ENCODE measurements at places on chromosomes 12 and 14.

- peak; percentile 51 for DNase-seq
Observed at GRCh38 chr14:90518941-90519256, 122.1 kb downstream of the CALM1 start.

DNA sequence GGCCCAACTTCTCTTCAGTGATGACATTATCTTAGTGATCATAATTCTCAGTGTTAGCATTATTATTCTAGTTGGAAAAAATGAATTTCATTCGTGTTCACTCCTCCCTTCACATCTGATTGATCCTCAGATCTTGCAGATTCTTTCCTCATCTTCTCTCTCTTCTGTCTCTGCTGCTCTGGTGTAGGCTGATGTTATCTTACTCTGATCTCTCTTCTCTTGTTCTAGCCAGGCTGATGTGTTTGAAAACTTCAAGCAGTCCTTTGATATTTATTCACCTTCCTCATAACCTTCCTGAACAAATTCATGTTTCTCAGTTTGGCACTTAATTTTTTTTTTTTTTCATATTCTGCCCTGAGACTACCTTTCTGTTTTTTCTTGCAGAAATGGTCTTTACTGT is 5.6 kb upstream of the TBK1 start:
- no peak for DNase-seq

DNA sequence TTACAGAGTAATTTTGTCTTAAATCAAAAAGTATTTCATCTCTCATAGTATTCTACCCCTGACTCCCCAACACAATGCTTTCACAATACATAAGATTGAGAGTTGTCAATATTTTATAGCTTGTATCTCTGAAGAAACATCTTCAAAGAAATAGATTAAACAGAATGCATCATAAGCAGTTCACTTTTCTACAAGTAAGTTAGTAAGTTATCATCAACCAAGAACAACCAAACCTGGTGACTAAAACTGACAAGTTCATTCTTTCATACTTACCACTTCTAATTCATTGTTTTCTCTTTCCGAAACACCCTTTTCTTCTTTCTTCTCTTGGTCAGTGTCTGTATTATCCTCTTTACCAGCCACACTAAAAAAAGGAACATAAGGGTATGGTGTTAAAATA is 101.2 kb downstream of the KIF21A start:
- DNase-seq = no peak

GRCh38 chr12:105945880-105946279 is 192.9 kb downstream of the NUAK1 start:
- DNase-seq = no peak

DNA sequence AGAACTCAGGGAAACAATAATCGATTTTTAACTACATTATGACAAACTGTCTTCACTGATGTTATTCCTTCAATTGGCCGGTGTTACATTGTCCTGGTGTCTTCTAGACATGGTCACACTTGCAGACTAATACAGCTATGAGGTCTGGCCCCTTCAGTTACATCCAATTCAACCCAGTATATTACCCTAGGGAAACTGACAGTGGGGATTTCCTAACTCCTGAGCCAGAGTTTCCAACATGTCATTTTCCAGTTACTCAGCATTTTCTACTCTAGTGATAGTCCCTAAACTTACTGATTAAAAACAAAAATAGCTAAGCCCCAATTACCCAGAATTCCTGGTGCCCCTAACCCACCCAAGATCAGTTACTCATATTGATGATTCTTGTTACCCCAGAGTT is 21.1 kb downstream of the IFNG start:
- DNase-seq = no peak

GRCh38 chr12:121860257-121860656 is 1.6 kb upstream of the HPD start:
- DNase-seq = no peak

- DNase-seq = no peak
Observed at GRCh38 chr14:72528059-72528862, 365.6 kb downstream of the DPF3 start.

DNA sequence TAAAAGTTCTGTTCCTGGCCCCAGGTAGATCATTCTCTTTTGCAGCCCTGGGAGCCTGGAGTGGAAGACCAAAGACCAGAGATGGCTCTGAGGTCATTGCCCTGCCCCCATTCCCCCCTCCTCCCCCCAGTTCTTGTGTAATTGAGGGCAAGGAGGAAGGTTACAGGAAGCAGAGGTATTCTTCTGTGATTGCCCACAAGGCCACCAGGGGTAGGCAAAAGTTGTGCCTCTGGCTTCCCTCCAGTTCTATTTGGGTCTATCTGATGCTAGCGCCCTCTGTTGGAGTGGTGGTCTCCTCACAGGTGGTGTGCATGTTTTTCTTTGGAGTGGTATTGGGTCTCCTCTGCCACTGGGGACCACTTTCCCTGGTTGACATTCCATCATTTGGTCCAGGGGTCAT is 41.2 kb upstream of the CRY1 start:
- peak; percentile 71 for DNase-seq

GRCh38 chr12:92719674-92720073 is 16.9 kb downstream of the PLEKHG7 start:
- DNase-seq = no peak

DNA sequence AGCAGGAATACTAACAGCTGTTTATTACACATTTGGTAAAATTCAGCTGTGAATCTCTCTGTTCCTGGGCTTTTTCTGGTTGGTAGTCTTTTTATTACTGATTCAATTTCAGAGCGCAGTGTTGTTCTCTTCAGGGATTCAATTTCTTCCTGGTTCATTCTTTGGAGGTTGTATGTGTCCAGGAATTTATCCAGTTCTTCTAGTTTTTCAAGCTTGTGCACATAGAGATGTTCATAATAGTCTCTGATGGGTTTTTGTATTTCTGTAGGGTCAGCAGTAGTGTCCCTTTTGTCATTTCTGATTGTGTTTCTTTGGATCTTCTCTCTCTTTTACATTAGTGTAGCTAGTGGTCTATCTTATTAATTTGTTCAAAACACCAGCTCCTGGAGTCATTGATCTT is 9.1 kb upstream of the OR6C76 start:
- DNase-seq = no peak

DNA sequence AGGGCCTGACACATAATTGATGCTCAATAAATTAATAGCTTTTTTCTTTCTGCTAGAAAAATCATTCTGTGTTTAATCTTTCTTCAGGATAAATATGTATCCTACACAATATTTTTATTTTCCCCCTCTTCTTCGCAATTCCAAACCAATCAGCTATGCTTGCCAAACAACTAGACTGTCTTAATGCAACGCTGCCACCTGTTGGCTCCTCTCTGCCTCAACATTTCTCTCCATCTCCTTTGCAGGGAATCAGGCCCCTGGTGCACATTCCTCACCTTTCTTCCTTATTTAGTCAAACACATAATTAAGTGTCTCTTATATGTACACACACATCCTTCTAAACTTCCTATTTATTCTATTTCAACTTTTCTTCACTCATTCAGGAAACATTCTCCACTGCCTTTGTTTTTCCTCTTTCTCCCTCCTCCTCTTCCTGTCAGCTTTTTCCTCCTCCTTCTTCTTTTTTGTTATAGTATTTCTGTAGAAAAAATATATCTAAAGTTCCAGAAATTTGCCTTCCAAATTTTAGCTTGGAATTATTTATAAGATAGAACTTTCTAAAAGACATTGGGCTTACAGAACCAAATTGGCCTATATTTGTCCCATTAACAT is 406.0 kb downstream of the PRKD1 start:
- no peak for DNase-seq

DNA sequence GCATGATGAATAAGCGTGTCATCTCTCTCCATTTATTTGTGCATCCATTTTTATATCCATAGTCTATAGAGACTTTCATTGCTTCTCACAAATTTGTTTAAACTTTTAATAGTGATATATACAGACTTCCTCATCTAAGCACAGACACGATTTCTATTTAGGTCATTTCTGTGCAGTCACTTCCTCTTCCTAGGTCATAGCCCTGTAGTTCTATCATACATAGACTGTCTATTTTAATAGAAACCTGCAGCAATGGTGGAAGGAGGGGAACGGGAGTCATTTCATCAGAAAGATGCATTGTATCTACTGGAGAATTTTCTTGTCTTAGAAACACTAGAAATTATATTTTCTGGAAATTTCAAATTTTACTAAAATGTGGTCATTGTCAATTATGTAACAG is 133.4 kb upstream of the FGD4 start:
- DNase-seq = no peak

GRCh38 chr12:24488091-24488596 is 460.8 kb downstream of the BCAT1 start:
- no peak for DNase-seq

GRCh38 chr12:73106296-73106695 is 834.1 kb downstream of the TRHDE start:
- no peak for DNase-seq

- DNase-seq = no peak
Observed at GRCh38 chr14:88322504-88323085, 474 bp downstream of the KCNK10 start.

- peak; percentile 21 for DNase-seq
Observed at GRCh38 chr12:4030929-4031702, 157.9 kb upstream of the PARP11 start.

- no peak for DNase-seq
Observed at GRCh38 chr12:880656-881055, 68.8 kb downstream of the RAD52 start.

DNA sequence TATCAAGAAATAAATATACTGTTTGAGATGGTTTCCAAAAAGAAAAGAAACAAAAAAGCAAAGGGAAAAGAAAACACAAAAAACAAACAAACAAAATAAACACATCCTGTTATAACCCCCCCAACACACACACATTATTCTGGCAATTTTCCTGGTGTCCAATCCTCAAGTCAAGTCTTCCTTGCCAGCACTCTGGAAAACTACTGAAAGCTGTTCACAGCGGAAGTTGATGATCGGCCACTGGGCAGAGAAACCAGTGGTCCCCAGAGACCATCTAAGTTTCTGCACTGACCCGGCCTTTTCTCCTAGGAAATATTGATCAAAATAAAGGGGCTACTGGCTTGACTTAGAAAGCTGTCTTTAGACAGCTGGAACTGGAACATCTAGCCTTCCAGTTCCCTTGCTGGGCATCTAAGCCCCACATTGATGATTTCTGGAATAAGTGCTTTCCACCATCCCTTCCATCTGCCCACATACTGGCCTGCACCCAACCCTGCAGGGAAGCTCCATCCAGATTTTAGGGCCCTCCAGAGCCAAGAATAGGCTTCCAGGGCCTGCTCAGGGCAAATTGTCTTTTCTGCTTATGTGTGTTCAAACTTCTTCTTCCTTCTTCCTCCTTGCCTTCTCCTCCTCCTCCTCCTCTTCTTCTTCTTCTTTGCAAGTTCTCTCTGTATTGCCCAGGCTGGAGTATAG is 11.6 kb upstream of the PPP1CC start:
- DNase-seq = no peak

DNA sequence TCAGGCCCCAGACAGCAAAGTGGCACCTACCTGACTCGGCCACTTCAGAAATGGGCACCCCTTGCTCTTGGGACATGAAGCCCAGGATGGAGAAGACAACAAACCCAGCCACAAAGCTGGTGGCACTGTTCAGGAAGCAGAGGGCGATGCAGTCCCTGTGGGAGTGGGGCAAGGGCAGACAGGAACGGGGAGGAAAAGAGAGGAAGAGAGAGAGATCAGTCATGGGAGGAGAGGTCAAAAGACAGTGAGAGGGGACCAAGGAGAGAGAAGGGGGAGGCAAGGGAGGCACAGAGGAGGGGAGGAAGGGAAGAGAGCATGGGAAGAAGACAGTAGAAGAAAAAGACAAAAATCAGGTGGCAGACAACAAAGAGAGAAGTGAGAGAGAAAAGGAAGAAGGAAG is 16.6 kb downstream of the SLC6A12 start:
- DNase-seq = no peak

DNA sequence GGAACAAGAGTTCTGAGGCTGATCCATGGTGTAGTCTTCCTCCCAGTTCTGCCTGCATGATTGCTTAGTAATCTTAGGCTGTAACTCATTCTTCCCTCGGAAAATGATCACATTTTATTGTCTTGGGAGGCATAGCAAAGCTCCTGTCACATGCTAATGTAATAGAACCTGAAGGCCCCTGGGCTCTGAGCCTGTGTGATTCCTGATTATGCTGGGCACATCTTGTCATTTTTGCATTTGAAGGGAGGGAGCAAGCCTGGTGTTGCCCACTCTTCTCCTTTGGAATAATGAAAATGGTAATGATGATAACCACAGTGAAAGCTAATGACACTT is 215.4 kb downstream of the MSRB3 start:
- DNase-seq = no peak

DNA sequence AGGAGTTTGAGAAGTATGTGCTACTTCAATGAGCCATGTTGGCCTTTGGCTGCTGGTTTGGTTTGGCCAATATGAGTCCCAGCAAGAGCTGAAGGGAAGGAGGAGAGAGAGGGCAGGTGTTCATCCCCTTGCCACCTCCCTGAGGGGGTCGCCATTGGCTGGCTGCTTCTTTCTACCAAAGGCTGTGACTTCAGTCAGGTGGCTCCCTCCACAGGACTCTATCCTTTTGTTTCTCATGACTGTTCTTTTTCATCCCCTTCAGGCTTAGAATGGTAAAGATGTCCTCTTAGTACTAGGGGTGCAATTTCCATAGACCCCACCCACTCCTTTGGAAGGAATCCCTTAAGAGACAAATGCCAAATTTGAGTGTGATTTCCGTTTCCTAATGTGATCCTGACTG is 31.2 kb upstream of the OTOGL start:
- DNase-seq = no peak

GRCh38 chr14:88009486-88009885 is 4.6 kb downstream of the GPR65 start:
- DNase-seq = no peak

- DNase-seq = no peak
Observed at GRCh38 chr14:76729953-76730505, 31.2 kb upstream of the VASH1 start.

Measured in Jurkat, Clone E6-1 (cell line).